Non-pigmented ciliary epithelial cell (primary cell): ENCODE measurements at places on chromosomes 6 and 20.

GRCh38 chr6:41697861-41698781 lies 37.3 kb downstream of the TFEB start:
- DNase-seq: peak; percentile 95

DNA sequence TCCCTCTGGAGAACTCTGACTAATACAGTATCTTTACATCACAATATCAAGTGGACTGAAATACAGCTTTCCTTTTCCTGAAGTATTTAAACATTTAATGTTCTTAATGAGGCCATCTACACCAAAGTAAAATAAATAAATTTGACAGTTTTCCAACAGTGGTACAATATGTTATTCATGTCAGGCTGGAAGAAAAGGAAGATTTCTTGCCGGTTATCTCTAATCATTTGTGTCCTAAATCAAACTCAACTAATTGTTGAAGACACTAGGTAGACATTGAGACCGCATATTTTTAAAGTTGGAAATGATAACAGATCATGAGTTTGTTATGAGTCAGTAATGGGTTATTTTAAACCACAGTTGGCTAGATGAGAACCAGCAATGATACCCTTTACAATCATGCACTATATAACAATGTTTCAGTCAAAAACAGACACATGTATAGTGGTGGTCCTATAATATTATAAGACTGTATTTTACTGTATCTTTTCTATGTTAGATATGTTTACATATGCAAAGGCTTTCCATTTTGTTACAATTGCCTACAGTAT lies 241.6 kb downstream of the LMBRD1 start:
- no peak for DNase-seq

GRCh38 chr20:235891-236290 lies 8.8 kb downstream of the DEFB129 start:
- DNase-seq: no peak

DNA sequence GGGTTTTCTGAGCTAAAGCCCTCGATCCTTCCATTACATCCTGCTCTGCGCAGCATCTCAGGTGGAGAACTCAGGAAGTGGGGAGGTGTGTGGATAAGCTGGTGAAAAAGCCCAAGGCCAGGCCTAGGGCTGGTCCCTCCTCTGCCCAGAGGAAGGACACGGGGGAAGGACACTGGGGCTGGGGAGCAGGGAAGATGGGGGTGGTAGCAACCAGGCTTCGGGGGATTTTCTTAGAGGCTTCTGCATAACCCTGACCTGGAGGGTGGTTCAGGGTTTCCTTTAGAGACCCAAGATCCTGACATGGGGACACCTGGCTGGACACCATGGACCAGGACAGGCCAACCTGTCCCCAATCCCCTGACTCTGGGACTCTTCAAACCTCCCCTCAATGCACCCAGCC lies 37.9 kb downstream of the SUN5 start:
- no peak for DNase-seq

GRCh38 chr6:113122060-113122459 lies 735.1 kb upstream of the MARCKS start:
- peak; percentile 95 for DNase-seq

- DNase-seq: no peak
Observed at GRCh38 chr6:36925809-36926208, 28.7 kb upstream of the PI16 start.

DNA sequence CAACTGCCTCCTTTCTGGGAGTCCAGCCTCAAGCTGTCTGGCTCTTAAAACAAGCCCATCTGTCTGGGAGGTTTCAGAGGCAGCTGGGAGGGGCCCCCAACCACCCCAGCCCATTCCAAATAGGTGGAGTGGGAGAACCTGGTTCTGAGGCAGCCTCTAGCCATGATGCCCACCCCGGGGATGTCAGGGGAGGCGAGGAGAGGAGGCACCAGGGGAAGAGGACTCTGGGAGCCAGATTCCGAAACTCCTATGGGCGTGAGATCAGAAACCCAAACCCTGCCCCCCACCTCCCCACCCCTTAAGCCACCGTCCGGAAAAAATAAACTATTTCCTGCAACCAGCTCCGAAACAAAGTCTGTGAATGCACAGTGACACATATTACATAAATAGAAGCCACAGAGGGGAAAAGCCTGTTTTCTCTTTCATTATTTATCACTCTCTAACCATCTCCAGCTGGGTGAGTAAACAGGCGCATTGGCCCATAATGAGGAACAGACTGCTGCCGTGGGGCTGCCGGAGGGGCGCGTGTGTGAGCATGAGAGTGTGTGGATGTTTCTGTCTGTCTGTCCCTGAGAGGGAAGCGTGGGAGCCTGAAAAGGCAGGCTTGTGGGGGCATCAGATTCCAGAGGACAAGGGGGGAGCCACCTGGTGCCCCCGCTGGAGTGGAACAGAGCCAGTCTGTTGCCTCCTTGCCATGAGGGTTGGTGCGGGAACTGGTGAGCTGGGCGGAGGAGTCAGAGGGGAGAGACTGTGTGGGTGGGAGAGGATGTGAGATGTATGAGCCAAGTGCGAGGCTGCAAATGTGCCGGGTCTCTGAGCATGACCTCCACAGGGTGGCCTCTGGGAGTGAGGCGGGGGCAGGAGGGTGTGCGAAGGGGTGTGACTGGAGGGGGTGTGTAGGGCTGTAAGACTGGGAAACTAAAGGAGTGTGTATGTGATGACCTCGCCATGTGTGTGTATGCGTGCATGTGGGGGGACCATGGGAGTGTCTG lies 14.3 kb upstream of the FOXP4 start:
- peak; percentile 27 for DNase-seq

- no peak for DNase-seq
Observed at GRCh38 chr6:108581237-108581931, 20.7 kb downstream of the FOXO3 start.

- DNase-seq: no peak
Observed at GRCh38 chr20:58508762-58509395, 6.3 kb downstream of the APCDD1L start.

GRCh38 chr20:35739294-35740163 lies 2.5 kb downstream of the RBM39 start:
- DNase-seq: no peak
